ENCODE measurements at places on chromosomes 1 and 21. TPM values are rescaled to one million over a fixed set of nuclear protein-coding genes. Genes with fewer than 3 reads are reported as not detected.

- no peak for DNase-seq
Measured at GRCh38 chr1:168159251-168159650, 19.5 kb upstream of the TIPRL start.

DNA sequence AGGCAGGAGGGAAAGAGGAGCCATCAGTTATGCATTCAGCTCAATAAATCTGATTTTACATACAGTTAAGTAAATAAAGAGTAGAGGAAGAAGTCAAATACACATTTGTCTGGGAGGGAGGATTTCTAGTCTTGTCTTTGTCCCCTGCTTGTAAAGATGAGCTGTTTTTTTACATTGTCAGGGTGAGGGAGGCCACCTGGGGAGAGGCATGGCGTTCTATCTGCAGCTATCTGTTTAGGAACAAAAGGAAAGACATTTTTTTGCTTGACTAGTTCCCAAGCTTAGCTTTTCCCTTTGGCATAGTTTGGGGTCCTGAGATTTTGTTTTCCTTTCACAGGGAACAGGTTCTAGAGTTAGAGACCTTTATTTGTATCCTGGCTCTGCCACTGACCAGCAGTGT is 14.9 kb downstream of the RAD54L start:
- no peak for DNase-seq

DNA sequence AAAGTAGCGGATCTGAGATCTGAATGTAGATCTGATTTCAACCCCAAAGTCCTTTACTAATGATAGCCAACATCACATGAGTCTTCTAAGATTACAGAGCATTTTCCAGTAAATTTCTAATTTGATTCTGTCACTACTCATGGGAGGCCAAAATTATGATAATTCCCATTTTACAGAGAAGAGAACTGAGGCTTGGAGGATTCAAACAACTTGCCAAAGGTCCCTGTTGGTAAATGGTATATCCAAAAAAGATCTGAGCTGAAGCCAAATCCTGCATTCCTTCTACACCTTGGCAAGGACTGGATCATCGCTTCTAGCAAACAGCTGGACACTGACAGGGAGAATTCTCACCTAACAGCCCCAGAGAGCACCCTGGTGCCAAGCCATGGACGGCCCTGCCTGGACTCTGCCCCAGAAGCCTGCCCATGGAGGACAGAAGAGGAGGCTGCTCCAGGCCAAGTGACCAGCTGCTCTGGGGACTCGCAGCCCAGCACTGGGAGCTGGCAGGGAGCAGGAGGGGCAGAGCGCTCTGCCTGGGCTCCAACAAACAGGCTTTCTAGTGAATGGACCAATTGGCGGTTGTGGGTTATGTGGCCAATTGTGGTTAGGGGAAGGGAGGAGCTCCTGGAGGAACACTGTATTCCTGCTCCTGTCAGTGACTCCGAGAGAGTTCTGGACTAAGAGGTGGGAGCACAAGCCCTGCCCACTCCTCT is 6.4 kb upstream of the CSF1 start:
- DNase-seq: no peak

DNA sequence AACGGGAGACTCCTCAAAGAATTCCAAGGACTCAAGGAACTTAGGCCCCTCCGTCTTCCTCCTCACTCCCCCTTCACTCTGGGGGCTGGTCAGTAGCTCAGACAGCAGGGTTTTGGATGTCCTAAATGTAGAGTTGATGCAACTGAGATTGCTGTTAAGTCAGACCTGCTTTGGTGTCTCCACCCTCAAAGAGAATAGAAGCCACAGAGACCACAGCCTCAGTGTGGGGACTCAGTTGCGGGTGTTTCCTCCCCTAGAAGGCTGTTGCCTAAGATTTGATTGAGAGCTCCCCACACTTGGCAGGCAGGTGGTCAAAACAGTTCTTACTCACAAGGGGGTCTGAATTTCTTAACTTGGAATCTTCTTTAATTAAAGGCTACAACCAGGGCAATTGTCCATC is 7.6 kb downstream of the MAN1C1 start:
- DNase-seq: no peak

- no peak for DNase-seq
Measured at GRCh38 chr1:58881471-58881994, 97.7 kb upstream of the JUN start.

FAM72C gene
- not detected for total RNA-seq

LTN1 gene
- total RNA-seq: 22.0 TPM

WDR64 gene
- total RNA-seq: not detected

F13B gene
- total RNA-seq: not detected

KIF14 gene
- total RNA-seq: 0.44 TPM

RNF187 gene
- total RNA-seq: 79.8 TPM

All from lower lobe of right lung (tissue), 2 donors.